ENCODE measurements at places on chromosomes 5 and 9.

GRCh38 chr5:115433918-115434317, 110.7 kb downstream of the FEM1C start:
- DNase-seq, result no peak

GRCh38 chr5:61491861-61492260, 159.8 kb downstream of the ZSWIM6 start:
- no peak for DNase-seq

- no peak for DNase-seq
Measured at GRCh38 chr5:79984363-79984762, 6.7 kb downstream of the MTX3 start.

GRCh38 chr9:13991395-13991794, 322.5 kb downstream of the NFIB start:
- no peak for DNase-seq

Measured in heart left ventricle (tissue), 16 donors.